NT2/D1 (cell line): ENCODE measurements at places on chromosomes 7 and 10.
A peak's percentile ranks its signal among the peaks of the same experiment; 100 is the strongest.

DNA sequence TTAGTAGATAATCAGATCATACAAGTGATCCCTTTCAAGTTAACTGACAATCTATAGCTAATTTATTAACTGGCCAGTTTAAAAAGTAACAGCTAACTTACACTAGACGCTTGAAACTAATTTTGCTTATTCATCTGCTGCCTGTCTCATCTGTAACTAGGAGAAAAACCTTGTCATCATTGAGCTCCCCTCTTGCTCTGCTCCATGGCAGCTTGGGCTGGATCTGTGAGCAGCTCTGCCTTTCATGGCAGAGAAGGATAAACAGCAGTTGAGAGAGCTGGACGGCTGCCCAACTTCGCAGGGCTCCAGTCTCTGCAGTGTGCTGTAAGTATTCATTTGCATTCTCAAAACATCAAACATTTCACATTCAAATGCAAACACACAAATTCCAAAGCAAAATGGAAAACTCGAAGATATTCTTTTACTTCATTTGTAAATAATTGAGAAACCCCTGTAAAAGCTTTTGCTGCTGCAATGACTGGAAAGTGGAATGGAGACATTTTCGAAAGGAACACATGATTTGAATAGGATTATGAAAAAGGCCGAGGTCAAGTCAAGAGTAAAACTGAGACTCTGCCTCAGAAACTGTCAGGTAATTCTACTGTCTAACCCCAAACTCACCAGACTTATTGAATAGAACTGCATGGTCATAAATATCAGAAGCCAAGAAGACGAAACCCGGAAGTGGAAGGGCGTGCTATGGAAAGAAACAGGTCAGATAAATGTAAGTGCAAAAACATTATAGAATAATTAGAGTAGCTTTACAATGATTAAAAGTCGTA is 17.6 kb downstream of the SLC35B4 start:
- DNase-seq = peak; percentile 16

DNA sequence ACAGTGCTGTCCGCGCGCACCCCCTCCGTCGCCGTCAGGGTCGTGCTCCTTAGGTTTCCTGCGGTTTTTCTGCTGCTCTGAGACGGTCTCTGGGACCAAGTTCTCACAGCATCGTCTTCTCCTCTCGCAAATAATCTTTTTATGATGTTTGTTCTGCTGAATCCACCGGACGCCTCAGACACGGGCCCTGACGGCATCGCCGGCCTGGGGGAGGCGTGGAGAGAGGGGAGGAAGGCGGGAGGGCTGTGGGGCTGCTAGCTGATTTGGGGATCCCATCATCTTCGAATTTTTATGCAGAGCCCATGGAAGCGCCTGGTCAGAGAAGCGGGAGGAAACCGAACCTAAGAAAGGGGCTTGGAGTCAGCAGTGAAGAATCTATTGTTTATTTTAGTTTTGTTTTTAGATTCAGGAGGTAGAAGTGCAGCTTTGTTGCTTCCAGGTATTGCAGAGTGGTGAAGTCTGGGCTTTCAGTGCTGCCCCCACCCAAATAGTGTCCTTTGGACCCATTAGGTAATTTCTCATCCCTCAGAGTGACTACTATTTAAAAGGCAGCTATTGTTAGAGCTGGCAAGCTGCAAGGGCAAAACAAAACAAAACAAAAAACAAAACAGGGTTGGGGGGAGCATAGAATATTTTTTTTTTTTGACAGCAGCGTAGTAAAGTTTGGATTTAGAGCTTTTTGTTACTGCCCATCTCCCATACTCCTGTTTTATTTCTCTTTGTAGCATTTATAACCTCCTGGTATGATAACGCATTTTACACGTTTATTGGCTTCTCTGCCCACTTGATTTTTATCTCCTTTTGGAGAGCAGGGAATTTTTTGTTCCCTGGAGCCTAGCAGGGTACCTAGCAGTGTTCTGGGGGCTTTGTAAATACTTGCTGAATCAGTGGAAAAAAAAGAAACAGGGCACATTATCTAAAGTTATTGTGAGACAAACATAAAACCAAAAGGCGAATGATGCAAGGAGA is 92.6 kb downstream of the SPAG6 start:
- peak; percentile 8 for DNase-seq

- DNase-seq = no peak
Measured at GRCh38 chr10:70109064-70109729, 23.4 kb downstream of the AIFM2 start.

DNA sequence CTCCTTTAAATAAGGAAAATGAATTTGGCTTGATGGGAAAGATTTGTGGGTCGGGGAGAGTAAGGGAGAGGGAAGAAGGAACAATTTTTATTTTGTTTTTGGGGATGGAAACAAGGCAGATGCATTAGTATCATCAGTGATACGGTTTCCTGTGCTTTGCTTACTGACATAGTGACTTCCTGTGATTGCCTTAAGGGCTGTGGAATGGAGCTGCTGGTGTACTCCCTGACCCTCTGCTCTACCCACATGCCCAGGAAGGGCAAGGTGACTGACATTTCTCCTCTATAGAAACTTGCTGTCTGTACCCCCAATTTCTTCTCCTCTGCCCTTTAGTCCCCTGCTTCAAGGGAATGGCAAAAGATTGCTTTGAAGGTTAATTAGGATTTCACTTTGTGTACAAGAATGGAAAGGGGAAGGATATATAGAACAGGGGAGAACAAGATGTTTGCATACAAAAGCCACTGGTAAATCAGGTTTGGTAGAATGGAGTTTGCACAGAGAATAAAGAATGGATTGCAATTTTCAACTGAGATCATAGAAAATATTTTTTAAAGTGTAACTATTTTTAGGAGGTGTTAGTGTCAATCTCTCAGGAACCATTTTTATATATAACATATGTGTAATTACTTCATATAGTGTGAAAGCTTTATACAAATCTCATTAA is 129.0 kb upstream of the AGR3 start:
- DNase-seq = no peak

GRCh38 chr7:82081644-82082224 is 311.9 kb upstream of the HGF start:
- DNase-seq = no peak

DNA sequence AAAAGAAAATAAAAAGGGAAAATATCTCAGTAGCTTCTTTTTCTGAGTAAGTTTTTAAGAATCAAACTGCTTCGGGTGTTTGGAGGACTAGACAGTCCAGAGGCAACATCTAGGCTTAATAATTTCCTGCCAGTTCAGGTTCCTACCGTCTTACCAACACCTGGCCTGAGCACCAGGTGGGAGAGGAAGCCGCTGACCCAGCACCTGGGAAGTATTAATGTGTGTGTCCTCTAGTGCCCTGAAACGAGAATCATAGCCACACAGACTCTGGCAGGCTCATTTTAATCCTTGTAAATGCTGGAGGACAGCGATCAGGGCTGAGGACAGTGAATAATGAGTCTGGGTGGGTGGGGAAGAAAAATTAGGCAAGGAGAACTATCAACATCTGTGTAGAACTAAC is 137.4 kb downstream of the ZNF438 start:
- DNase-seq = no peak

GRCh38 chr7:158805937-158806336 is 23.4 kb downstream of the ESYT2 start:
- DNase-seq = no peak

GRCh38 chr7:128836729-128837348 is 6.6 kb downstream of the FLNC start:
- no peak for DNase-seq

GRCh38 chr10:9800571-9800970 is 1217.1 kb upstream of the CELF2 start:
- DNase-seq = no peak

GRCh38 chr10:83991986-83992753 is 147.1 kb upstream of the GHITM start:
- peak; percentile 56 for DNase-seq

DNA sequence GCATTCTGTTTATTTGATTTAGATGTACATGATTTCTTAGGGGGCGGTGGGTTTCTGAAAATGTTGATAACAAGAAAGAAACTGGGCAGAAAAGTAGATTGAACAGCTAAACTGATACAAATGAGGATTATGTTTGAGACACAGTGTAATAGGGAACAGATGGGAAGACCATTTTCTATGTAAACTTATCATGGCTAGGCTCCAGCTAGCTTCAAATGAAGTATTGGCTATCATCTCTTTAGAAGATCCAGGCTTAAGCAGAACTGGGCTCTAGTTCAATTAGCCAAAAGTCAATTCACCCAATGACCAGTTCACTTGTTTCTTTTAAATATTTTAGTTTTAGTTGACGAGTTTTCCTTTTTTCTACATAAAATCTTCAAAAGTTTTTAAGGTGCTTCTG is 639.5 kb downstream of the ANKRD7 start:
- DNase-seq = no peak

DNA sequence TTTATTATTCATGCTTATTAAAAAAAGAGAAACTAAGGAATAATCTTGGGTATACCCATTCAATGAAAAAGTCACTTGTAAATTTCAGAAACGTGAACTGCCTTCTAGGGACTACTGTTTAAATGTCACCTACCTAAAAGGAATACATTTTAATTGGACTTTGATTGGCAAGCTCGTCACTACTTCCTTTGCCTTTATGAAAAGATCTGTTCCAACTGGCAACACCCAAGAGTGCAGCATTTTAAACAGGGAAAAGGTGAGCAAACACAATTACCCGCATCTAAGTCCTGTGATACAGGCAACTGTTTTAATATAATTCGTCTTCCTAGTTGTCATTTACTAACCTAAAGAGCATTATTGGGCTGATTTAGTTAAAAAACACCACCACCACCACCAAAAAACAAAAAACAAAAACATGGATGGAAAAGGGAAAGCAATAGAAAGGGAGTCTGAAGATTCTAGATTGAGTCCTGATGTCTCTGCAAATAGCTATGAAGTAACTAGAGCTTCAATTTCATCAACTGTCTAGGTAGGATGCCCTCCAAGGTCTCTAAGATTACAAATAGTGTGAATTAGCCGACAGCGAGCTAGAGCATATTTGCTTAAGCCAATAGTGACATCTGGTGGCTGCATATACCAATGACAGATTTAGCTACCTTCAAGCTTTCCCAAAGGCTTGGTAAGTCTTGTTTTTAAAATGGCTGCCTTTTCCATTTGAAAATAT is 33.8 kb upstream of the ICA1 start:
- DNase-seq = peak; percentile 93

- no peak for DNase-seq
Measured at GRCh38 chr10:106652279-106652678, 512.2 kb downstream of the SORCS1 start.

- DNase-seq = no peak
Measured at GRCh38 chr10:46787321-46787615, 124.0 kb upstream of the PTPN20 start.

DNA sequence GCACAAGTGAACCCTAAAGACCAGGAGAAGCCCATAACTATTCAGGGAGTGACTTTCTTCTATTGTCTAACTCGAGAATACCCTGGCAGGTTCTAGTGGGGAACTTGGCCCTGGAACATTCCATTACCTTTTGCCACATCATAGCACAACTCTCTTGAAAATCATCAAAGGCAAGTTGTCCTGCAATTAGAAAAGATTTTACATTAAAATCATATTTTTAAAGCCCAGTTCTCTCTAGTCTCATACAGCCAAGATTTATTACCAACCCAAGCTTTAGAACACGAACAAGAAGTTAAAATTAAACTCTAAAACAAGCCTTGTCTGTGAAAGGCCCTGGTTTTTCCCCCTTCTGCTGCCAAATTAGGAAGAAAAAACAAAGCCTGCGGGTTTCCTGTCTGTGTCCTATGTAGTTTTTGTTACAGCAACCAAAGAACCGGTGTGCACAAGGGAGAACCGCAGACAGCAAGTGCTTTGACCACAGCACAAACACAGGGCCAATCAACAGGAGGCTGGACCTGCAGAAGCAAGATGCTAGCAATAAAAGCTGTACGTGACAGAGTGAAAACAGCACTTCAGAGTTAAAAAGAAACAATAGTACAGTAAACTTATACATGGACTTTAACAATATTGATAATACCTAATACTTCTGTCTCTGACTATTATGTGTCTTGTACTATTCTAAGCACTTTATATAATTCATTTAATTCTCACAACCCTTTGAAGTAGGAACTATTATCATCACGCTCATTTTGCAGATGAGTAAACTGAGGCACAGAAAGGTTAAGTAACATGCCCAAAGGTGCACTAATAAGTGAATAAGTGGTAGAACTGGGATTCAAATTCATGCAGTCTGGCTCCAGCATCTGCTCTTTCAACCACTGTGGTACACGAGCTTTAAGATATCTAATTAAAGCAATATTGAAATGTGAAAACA is 65.8 kb downstream of the STK17A start:
- DNase-seq = no peak

DNA sequence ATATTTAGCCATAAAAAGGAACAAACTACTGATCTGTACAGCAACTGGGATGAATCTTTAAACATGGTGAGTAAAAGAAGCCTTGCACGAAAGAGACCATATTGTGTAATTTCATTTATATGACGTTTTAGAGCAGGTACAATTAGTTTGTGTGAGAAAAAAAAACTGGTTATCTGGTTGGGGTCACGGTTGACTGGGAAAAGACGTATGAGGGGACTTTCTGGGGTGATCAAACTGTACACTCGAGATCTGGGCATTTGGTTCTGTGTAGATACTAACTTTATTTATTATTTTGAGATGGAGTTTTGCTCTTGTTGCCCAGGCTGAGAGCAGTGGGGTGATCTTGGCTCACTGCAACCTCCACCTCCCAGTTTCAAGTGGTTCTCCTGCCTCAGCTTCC is 4.2 kb downstream of the PRKRIP1 start:
- no peak for DNase-seq

GRCh38 chr7:128254470-128254869 is 13.4 kb downstream of the LEP start:
- no peak for DNase-seq

- no peak for DNase-seq
Measured at GRCh38 chr7:5360971-5361370, 62.7 kb downstream of the TNRC18 start.

DNA sequence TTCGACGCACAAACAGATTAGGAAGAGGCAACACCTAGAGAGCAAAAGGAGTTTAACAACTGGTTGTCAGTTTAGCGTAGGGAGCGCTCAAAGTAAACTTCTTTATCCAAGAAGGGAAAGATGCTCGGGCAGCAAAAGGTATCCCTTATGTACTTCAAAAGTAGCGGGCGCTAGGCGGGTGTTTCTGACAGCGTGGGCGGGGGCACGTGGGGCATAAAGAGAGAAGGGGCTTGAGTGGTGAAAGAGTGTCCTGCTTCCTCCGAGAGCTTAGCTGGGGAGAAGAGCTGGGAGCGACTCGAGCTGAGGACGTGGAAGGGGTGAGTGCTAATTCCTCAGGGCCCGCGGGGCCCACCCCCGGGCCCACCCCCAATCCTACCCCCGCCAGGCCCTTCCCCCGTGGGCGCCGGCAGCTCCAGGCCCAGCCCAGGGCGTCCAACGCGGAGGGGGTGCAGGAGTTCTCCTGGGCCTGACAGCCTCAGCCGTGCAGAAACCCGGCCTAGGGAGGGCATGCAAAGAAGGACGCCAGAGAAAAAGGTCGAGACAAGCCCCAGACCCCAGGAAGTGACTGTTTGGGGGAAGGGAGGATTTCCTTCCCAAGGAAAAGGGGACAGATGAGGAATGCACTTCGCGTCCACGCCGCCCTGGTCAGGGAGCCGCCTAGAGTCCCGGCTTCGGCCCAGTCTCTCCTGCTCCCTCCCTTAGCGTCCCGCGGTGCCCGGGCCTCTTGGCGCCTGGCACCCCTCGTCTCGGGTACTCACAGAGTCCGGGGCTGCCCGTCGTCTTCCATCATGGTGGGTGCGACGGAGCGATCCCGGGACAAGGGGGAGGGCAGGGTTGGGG is 868 bp downstream of the TIAL1 start:
- no peak for DNase-seq

GRCh38 chr10:86263209-86263608 is 103.4 kb downstream of the GRID1 start:
- no peak for DNase-seq
